ENCODE measurements at places on chromosomes 5 and 9. TPM values are rescaled to one million over a fixed set of nuclear protein-coding genes. Genes with fewer than 3 reads are reported as not detected.

Gene HBEGF
- polyA plus RNA-seq, result 59.8 TPM

DNA sequence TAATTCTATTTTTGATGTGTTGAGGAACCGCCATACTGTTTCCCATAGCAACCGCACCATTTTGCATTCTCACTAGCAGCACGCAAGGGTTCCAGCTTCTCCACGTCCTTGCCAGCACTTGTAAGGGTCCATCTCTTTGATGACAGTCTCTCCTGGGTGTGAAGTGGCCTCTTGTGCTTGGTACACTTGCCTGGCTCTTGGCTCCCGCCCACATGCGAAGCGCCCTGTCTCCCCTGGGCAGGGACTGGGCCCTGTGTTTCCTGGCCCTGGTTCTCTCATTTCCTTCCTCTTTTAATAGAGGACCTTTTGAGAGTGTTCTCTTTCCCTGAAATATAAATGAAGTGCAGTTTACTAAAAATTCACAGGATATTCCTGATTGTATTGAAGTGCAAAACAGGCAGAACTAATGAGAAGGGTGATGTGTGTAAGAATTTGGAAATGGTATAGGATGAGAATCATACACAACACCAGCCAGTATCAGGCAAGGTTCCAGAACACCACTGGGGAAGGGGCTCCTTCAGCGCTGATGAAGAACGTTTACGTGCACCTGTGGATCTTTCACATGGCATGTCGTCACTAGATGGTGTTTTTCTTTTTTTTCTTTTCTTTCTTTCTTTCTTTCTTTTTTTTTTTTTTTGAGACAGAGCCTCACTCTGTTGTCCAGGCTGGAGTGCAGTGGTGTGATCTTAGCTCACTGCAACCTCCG lies 73.0 kb downstream of the EHMT1 start:
- no peak overlapping the region for H3K27ac ChIP-seq
- H3K27me3 ChIP-seq, result no peaks in the 10 kb centered on the region
- no peaks in the 10 kb centered on the region for H3K4me1 ChIP-seq
- no peak overlapping the region for H3K4me3 ChIP-seq
- DNase-seq, result no peak
- no peaks in the 10 kb centered on the region for H3K36me3 ChIP-seq

GRCh38 chr9:128242828-128243214 lies 33.0 kb downstream of the GOLGA2 start:
- H3K36me3 ChIP-seq, result peaks cover 7% of the 10 kb centered on the region
- peaks cover 21% of the 10 kb centered on the region for H3K4me1 ChIP-seq
- no peak overlapping the region for H3K4me3 ChIP-seq
- no peak for DNase-seq

- no peaks in the 10 kb centered on the region for H3K36me3 ChIP-seq
- DNase-seq, result no peak
- H3K4me3 ChIP-seq, result no peak overlapping the region
- no peaks in the 10 kb centered on the region for H3K27me3 ChIP-seq
- H3K4me1 ChIP-seq, result peaks cover 14% of the 10 kb centered on the region
- peak overlapping the region; percentile 63 for H3K27ac ChIP-seq
Observed at GRCh38 chr5:137264573-137264972, 234.6 kb downstream of the SPOCK1 start.

DNA sequence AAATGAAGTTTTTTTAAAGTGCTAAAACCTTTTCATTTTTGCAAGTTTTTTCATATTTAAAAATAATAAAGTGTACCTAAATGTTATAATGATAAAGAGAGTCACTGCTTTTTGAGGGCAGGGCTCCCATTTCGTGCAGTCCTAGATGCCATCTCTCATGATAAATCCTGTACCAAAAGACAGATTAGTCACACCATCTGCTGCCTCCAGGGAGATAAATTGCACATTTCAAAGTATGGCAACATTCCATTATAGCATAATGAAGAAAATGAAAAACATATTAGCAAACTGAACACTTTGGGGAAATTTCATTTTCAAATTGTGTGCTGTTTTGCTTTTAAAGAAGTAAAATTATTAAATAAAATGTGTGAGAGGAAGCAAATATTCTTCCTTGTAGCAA lies 257.2 kb downstream of the KIAA0825 start:
- H3K27ac ChIP-seq, result no peak overlapping the region
- no peaks in the 10 kb centered on the region for H3K36me3 ChIP-seq
- no peaks in the 10 kb centered on the region for H3K4me1 ChIP-seq
- no peaks in the 10 kb centered on the region for H3K27me3 ChIP-seq

Gene KIF24
- 1.2 TPM for polyA plus RNA-seq

DNA sequence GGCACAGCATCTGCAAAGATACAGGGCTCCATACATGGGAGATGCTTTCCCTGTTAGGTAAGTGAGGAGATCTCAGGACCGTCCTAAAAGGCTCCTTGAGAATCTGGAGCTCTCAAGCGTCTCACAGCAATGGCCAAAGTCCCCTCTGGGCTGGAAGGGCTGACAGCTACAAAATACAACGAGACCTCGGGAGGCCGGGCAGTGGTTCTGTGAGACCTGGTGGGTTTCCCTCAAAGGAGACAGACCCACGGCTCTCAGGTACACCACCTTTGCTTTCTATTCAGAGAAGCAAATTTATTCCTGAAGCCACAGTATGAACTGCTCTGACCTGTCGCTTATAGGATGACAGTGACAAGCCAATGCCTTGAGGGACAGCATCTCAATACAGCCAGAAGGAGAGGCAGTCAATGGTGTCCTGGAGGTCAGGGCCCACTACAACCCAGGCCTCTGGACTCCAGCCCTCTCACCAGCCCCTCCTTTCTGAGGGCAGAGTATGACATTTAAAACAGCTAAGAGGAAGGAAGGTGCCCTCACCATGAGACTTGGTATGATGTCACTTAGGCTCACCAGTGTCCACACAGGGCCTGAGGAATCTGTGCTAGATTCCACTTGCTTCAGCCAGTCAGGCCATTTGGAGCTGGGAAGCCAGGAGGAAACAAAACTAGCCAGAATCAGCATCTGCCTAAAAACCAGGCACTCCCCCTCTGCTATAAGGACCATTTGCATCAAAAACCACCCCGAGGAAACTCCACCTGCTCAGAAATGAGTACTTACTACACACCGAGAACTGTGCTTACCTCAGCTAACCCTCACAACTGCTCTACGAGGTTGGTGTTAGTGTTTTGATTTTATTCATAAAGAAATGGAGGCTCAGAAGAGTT lies 86.5 kb upstream of the FSTL4 start:
- H3K4me1 ChIP-seq, result no peaks in the 10 kb centered on the region
- H3K27me3 ChIP-seq, result no peaks in the 10 kb centered on the region
- H3K36me3 ChIP-seq, result no peaks in the 10 kb centered on the region
- DNase-seq, result no peak
- H3K4me3 ChIP-seq, result no peak overlapping the region

- H3K27ac ChIP-seq, result no peak overlapping the region
- H3K36me3 ChIP-seq, result no peaks in the 10 kb centered on the region
- peak overlapping the region; percentile 60 for H3K4me3 ChIP-seq
- no peaks in the 10 kb centered on the region for H3K27me3 ChIP-seq
Observed at GRCh38 chr5:26847041-26847736, 191.2 kb downstream of the CDH9 start.

DNA sequence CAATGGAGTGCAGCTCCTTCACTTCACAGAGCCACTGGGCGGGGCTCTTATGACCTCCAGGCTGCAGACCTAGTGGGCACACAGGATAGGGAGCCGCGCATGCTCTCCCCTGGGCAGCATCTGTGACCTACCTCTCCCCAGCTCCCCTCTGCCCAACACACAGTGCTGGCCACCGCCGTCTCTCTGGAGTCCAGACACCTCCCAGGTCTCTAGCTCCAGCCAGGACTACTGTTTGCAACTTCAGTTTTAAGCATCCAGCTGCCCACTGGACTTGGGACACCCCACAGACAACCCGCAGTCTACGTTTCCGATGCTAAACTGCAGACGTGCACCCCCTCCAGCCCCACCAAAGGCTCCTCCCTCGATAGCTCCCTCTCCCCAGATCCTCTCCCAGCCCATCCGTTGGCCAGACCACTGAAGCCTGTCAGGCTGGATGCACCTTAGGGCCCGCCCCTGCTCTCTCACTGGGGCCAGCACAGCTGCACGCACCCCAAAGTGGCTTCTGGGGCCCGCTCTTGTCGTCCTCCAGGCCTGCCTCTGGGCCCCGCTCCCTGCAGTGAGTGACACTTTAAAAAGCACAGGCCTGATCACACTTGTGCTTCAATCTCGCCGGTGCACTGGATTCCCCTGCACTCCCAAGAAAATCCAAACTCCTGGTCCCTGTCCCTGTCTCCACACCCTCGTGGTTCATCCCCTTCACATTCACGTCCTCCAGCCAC lies 11.3 kb downstream of the FLT4 start:
- H3K36me3 ChIP-seq, result no peaks in the 10 kb centered on the region
- no peak overlapping the region for H3K4me3 ChIP-seq
- no peaks in the 10 kb centered on the region for H3K4me1 ChIP-seq
- DNase-seq, result no peak
- peaks cover 8% of the 10 kb centered on the region for H3K27me3 ChIP-seq

DNA sequence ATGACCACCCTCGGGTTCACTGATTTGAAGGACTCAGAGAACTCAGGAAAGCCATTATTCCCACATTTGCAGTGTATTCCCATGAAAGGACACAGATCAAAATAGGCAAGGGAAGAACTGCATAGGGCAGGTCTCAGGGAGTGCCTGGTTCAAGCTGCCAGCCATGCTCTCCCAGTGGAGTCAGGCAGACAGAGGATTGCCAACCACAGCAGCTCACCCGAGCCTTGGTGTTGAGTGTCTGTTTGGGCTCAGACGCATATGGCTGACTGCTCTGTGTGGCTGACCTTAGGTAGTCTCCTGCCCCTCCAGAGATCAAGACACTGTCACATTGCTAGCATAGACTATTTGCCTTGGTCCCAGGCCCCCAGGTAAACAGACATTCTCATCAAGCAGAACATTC lies 115.8 kb upstream of the OTULINL start:
- no peak overlapping the region for H3K27ac ChIP-seq
- peaks cover 30% of the 10 kb centered on the region for H3K4me1 ChIP-seq
- no peak overlapping the region for H3K4me3 ChIP-seq
- DNase-seq, result no peak
- H3K27me3 ChIP-seq, result no peaks in the 10 kb centered on the region
